ENCODE measurements at places on chromosomes 1 and 21. TPM values are rescaled to one million over a fixed set of nuclear protein-coding genes. Genes with fewer than 3 reads are reported as not detected.

The RHBG gene
- not detected for total RNA-seq

The ITLN2 gene
- 30.7 TPM for total RNA-seq

DNA sequence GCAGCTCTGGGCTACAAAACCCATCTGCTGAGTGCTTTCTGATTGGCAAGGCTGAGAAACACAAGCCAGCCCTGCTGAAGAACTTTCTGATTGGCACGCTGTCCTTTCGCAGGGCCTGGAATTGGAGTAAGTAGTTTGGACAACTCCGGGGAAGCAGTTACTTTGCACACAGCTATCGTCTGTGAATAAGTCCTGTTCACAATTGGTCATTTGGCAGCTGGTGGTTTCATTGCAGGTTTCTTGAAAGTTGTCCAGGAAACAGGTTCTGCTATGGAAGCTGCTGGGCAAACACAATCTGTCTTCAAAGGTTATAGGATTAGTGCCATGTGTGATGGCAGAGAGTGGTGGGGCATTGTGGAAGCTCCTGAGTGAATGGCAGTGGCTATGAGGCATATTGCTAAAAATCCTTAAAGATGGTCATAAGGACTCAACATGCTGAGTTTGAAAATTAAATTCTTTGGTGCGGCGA, at the start of gene KRTAP27-1:
Gene KRTAP27-1, minus strand, starts transcription at position 419 of the 469 bp plus-strand sequence. Its CDS starts 26 bp downstream, at position 393.
- no peaks in the 10 kb centered on the region for H3K36me3 ChIP-seq
- H3K4me3 ChIP-seq = no peak within 1 kb of the TSS
- no peak within 1 kb of the TSS for H3K27ac ChIP-seq
- DNase-seq = no peak

GRCh38 chr1:63319046-63320021, 3.0 kb upstream of the FOXD3 start:
- H3K4me1 ChIP-seq = peaks cover 42% of the 10 kb centered on the region
- H3K4me3 ChIP-seq = no peak overlapping the region
- H3K36me3 ChIP-seq = no peaks in the 10 kb centered on the region
- peaks cover 91% of the 10 kb centered on the region for H3K27me3 ChIP-seq

DNA sequence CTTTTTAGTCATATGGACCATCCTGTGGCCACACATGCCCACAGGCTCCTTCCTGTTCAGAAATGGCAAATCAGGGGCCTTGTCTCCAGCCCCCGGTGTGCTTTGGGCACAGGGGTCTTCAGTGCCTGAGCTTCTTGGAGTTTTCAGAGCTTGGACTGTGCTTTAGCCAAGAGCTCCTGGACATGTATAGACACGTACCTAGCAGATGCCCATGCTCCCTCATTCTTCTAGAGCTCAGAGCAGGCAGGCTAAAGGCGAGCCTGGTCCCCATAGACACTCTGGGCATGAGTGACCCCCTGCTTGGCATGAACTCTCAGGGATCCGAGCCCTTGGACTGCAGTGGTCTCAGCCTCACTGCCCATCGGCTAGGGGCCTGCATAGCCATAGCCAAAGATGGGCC, 106.8 kb downstream of the EPHB2 start:
- peaks cover 7% of the 10 kb centered on the region for H3K4me1 ChIP-seq
- H3K4me3 ChIP-seq = no peak overlapping the region
- H3K27ac ChIP-seq = no peak overlapping the region
- H3K27me3 ChIP-seq = no peaks in the 10 kb centered on the region

Measured in lower lobe of right lung (tissue), 2 donors.